ENCODE measurements at places on chromosomes 4 and X.
A peak's percentile ranks its signal among the peaks of the same experiment; 100 is the strongest.

GRCh38 chrX:152901816-152902501 is 4.1 kb downstream of the ZNF185 start:
- no peak for DNase-seq

DNA sequence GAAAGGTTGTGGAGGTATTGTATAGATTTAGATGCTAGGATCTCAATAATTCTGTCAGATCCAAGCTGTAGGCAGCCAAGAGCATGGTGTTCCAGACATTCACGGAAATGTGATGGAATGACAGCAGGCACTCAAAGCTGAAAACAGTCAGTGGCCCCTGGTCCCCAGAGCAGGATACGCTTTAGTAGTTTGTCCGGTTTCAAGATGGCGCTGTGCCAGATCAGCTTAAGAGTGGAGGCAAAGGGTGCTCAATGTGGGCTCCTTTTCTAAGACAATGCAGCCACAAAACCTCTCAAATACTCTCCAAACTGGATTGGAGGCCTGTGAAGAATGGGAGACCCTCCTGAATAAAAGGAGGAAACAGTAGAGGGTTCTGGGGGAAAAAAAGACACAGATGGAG is 291.2 kb upstream of the HS3ST1 start:
- no peak for DNase-seq

- DNase-seq = no peak
Measured at GRCh38 chr4:185500576-185500975, 29.0 kb upstream of the CCDC110 start.

GRCh38 chr4:47704693-47705325 is 133.1 kb downstream of the CORIN start:
- peak; percentile 28 for DNase-seq

DNA sequence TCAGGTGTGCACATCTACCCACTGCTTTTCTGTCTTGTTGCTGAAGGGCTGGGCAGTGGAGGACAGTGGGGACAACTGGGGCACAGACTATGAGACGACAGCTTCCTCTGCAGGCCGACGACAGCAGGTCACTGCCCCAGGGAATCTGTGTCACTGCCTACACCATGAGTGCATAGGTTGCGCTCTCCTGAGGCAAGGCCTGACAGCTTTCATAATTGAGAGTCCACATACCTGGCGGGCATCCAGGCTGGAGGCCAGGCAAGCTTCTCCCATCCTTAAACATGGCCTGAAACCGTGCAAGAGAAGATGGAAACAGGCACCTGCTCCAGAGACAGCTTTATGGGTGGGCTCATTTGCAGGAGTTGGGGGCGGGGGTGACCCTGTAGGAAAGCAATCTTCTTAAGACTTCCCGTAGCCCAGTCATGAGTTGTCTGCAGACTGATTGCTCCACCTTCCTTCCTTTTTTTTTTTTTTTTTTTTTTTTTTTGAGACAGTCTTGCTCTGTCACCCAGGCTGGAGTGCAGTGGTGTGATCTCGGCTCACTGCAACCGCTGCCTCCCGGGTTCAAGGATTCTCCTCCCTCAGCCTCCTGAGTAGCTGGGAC is 2.9 kb downstream of the ANOS1 start:
- no peak for DNase-seq

- DNase-seq = no peak
Measured at GRCh38 chr4:24978291-24979075, 52.3 kb downstream of the LGI2 start.

DNA sequence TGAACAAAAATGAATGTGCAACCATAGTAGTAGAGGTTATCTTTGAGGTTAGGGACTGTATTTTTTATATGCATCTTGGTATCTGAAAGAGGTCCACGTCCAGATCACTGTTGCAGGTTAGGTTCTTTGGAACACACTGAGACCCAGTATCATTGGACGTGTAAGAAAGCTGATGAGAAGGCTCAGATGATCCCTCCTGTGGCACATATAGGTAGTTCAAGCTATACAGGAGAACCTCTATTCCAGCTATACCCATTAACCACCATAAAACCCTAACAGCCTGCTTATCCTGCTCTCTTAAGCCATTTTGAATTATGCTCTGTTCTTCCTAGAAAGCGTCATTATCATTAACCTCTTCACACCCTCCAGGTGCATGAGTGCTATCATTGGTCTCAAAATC is 930.7 kb upstream of the HS3ST1 start:
- DNase-seq = no peak

- DNase-seq = no peak
Measured at GRCh38 chr4:3299122-3299975, 6.5 kb downstream of the RGS12 start.

- no peak for DNase-seq
Measured at GRCh38 chr4:41043465-41043864, 170.9 kb downstream of the APBB2 start.

DNA sequence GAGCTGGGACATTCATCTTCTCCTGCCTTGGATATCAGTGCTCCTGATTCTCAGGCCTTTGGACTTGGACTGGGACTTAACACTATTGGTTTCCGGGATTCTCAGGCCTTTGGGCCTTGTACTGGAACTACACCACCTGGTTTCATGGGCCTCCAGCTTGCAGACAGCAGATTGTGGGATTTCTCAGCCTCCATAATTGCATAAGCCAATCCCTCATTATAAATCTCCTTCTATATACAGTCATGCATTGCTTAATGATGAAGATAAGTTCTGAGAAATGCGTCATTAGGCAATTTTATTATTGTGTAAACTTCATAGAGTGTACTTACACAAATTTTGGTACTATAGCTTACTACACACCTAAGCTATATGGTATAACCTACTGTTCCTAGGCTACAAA is 8.9 kb upstream of the CCNG2 start:
- DNase-seq = no peak

DNA sequence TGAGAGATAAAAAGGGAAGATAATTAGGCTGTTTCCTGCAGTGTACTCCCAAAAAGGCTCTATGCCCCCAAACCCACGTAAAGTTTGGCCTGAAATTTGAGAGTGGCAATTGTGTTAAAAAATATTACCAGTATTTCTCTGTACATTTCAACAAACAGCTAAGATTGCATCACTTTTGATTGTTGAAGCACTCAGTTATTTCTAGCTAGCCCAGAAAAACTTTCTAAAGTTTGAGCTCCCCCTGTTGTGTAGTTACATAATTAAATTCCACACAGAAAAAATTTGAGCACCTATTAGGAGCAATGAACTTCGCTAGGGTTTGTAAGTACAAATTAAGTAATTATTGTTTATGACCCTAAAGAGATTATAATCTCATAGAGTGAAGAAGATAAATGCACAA is 109.4 kb downstream of the DLG3 start:
- DNase-seq = no peak

DNA sequence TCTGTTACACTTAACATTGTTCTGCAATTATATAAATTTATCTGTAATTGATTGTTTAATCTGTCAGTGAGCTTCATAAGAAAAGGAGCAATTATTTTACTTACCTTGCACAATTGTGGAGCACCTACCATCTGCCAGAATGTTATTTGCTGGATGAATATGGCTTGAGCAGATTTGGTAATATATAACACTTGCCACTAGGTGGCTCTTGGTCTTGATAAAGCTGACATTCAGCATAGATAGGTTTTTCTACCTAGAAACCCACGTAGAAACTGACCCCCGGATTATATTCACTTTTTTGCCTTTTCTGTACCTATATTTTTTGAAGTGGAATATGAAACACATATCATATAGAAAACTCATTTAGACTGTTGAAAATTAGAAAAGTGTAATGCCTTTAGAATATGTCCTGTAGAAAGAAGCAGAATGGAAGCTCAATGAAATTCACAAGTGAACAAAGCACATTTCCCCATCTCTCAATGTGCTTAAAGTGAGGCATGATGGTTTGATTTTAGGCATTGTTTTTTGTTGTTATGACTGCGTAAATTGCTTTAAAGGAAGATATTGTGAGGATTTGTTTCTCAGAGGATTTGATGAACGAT is 9.5 kb downstream of the RBPJ start:
- no peak for DNase-seq

DNA sequence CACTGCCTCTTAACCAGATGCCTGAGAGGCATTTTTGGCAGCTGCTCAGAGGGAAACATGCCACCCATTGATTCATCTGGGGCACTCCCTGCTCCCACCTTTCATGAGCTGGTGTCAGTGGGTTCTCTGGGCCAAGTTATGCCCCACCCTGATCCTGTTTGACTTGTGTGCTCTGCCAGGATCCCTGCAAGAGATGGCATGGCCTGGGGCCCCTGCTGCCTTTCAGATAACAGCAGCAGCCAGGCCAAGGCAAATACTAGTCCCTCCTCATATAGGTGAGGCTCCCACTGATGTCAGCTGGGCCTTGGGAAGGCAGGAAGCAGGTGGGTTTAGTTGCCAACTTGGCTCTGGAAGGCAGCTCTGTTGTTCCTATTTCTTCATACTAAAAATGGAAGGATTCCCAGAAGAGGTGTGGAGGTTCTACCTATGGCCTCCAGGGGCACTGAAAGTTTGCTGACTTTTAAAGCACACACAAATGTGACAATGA is 192.9 kb upstream of the RBPJ start:
- DNase-seq = no peak

DNA sequence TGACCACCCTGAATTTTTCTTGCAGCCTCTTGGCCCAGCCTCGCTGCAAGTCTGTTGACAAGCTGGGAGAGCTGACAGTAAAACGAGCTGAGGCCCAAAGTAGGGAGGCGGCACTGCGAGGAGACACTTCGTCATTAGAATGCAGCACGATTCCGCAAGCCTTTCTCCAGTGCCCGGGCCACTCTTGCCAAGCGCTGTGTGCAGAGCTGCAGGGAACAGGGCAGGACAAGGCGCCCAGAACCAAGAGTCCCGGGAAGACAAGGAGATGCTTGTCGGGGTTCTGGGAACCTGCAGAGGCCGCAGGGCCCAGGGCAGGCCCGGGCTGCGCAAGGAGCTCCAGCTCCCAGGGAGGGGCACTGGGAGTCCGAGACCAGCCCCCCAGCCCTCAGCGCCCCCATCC is 187.1 kb downstream of the BCOR start:
- no peak for DNase-seq

GRCh38 chrX:17596061-17596460 is 141.2 kb upstream of the SCML1 start:
- DNase-seq = no peak

- DNase-seq = no peak
Measured at GRCh38 chrX:13764765-13765164, 30.2 kb downstream of the OFD1 start.

GRCh38 chrX:45007598-45007997 is 134.6 kb downstream of the KDM6A start:
- no peak for DNase-seq

DNA sequence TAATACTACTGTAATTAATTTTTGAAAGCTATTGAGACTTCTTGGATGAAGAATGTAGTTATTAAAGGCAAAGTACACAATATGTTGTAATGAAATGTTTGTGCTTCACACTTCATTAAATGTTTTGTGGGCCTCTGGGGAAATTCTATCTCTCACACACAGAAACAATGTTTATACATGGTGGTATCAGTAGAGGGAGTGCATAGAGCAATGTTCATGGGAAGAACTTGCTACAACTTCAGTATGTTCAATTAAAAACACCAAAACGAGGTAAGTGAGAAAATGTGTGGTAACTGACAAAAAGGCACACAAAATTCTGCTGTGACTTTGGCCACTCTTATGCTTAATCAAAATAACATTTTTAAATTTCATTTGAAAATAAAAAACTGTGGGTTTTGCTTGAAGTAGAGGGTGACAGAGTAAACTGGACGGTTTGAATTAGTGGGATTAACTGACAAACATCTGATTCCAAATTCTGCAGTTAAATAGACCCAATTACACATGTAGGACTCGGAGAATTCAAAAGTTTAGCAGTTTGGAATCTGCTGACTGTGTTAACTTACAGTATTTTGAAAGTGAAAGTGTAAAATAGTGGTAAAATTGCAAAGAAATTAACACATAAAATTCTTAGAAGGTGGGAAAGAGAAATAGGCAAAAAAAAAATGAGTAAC is 111.4 kb upstream of the TTC29 start:
- DNase-seq = no peak

GRCh38 chr4:85514783-85515182 is 39.8 kb downstream of the ARHGAP24 start:
- no peak for DNase-seq

DNA sequence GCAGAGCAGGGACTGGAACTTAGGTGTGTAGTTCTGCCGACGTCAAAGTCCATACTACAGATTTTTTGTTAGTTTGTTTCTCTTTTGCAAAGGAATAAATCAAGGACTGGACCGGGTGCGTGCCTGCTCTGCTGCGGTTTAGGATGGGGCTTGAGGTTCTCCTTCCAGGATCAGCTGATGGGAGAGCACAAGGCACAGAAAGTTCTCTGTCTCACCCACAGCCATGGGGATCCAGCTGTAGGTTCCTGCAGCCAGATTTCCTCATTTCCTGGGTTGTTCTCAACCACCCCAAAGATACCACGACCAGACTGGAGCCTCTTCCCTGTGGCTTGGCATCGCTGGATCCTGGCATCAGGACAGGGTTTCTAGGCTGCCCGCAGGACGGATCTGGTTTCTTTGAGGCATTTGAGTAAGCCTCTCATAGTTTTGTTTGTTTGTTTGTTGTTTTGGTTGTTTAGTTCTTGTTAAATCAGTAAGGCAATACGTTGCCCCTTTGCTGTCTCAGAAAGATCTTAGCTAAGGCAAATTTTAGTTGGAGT is 789 bp upstream of the SRPX start:
- DNase-seq = no peak

DNA sequence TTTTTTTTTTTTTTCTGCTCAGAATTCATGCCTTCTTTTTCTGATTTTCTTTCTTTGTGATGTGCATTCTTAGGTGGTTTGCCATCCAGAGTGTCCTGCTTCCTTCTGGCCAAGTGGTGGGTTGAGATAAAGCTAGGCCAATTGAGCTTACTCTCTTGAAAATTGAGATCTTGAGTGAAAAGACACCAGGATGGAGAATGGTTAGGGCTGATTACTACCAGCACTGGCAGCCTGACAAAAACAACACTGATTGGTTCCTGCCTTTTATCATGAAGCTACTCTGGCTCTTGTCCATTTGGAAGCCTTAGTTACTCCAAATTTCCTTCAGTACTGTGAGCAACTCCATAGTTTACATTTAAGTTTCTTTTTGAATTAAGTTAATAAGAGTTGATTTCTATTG is 404.0 kb downstream of the PPARGC1A start:
- no peak for DNase-seq

GRCh38 chrX:80354966-80355465 is 65.2 kb upstream of the TENT5D start:
- no peak for DNase-seq

GRCh38 chrX:63959975-63960374 is 175.0 kb upstream of the ARHGEF9 start:
- DNase-seq = no peak

DNA sequence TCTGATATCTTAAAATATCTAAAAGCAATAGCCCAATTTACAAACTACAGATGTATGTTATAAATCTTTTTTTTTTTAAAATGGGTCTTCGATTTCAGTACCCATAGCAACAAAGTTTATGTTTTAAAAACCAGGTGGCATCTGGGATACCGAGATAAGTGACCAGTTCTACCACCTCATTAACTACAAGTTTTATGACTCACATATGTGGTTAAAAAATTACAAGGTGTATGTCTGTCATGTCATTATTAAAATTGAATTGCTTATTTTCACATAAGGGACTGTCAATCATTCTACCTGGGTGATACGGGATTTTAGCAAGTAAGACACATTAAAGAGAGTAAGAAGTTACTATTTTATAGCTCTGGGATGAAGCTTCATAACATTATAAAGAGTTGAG is 192.0 kb upstream of the ETNPPL start:
- no peak for DNase-seq

- no peak for DNase-seq
Measured at GRCh38 chr4:151238477-151238876, 38.5 kb upstream of the PRSS48 start.

All from NCI-H1417 treated with DMSO at 0.1 percent for 48 hours (cell line).